ENCODE measurements at places on chromosomes 4 and X.

DNA sequence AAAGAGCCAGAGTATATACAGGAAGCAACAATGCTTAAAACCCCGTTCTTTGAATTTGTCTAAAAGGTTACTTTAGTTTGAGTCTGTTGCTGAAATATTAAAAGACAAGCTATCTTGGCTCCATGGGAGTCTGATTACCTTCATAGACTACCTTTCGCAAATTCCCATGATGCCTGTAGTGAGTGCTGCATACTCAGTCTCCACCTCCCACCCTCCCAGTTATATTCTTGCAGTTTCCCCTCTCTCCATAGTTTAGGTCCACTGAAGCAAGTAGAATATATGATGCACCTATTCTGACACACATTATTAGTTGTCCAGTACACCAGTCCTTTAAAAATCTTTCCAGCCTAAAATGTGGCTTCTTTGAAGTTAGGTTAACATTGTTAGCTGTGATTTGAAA, 2.4 kb downstream of the CNKSR2 start:
- no peak for DNase-seq

GRCh38 chrX:120781403-120781802, 94.3 kb downstream of the CT47B1 start:
- DNase-seq = no peak

- no peak for DNase-seq
Measured at GRCh38 chr4:98998551-98998950, 3.0 kb downstream of the METAP1 start.

DNA sequence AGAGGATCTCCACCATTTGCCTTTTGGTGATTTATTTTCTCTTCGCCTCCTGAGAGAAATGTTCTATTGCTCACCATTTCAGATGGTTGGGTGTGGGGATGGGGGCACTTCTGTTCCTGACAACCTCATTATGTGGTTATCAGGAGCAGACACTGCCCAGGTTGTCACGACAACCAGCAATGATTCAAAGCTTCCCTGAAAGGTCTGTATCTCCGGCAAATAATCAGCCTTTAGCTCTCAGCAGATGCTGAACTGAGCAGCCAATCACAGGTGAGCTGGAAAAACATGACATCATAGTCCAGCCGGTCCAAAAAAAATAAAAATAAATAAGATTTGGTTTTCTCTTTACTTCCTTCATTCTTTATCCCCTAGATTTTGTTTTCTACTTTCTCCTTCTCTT, 5.5 kb upstream of the PAK3 start:
- no peak for DNase-seq

DNA sequence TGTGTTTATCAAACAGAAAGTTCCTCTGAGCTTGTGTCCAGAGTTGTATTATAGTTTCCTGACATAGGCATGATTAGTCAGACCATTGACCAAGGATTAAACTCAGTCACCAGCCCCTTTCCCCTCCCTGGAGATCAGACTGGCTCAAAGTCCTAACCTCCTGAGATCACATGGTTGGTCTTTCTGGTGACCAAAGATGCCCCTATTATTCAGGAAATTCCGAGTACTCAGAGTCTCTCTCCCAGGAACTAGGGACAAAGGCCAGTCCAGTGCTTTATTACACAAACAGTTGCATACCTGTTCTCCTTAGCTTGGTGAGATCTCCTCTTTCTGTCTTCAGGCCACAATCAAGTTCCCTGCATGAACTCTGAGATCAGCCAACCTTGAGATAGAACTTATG, 14.5 kb upstream of the ENPP6 start:
- DNase-seq = no peak
